NCI-H524 (cell line): ENCODE measurements at places on chromosomes 5 and 9.

DNA sequence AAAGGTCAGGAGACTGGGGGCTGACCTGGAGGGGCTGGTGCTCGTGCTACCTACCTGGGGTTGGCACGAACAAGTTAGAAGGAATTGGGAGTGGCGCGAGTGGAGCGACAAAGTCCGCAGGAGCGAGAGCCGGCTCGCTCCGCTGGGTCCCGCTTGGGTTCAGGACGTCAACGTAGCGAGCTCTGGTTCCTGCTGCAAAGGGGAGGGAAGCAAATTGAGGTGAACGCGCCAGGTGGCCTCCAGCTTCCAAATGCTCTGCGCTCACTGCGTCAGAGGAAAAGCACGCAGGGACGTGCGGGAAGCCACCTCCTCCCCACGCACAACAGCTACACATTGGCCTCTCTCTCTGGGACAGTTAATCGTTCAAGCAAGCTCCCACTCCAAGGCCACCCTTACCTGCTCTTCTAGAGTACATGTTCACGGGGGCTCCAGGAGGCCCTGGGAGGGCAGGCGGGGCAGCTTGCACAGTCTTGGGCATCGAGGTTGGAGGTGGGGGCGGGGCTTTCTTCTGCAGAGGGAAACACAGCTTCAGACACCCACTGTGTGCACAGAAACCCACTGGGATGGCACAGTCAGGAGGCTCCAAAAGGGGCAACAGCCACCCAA is 7.6 kb upstream of the INPP5E start:
- DNase-seq: no peak

- DNase-seq: no peak
Observed at GRCh38 chr5:82597437-82597836, 319.3 kb upstream of the RPS23 start.

DNA sequence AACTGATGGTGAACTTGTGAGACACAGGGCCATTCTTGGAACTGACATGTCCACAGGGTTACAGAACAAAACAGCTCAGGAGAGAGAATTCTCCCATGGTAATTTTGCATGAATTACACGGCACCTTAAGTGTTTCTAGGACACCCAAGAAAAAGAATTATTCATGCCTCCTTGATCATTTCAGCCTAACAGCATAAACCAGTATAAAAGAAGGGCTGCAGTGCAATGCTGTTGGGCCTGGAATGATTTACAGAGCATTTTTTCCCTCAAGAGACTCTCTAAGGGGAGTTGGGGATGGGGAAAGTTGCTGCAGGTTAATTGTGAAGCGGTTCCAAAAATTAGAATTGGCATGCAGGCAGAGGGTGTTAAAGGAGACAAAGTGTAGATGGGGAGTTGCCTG is 136.4 kb upstream of the FBXL7 start:
- no peak for DNase-seq

DNA sequence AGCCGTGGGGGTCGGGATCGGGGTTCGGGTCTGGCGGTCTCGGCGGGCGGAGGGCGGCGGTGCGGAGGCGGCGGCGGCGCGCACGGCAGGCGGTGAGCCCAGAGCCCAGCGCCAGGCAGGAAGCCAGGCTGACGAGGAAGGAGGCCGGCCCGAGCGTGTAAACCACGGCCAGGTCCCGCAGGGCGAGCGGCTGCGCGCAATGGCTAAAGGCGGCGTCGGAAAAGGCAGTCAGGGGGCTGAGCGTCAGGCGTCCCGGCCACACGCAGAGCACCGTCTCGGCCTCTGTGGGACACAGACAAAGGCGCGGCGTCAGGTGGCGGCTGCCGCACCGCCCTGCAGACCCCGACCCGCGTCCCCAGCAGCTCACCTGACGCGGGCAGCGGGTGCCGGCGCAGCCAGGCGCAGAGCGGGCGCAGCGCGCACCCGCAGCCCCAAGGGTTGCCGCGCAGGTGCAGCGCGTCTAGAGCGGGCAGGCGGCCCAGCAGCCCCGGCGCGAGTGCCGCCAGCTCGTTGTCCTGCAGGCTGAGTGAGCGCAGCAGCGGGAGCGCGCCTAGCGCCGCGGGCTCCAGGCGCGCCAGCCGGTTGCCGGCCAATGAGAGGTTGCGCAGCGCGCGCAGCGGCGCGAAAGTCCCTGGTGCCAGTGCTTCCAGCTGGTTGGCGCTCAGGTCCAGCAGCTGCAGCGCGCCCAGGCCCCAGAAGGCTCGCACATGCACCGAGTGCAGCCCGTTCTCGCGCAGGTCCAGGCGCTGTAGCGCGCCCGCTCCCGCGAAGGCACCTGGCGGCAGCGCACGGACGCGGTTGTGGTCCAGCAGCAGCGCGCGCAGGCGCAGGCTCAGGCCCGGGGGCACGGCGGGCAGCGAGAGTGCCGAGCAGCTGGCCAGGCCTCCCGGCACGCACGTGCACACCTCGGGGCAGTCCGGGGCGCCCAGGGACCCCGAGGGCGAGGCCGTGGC is 671 bp downstream of the LRRC26 start:
- DNase-seq: peak; percentile 92

- DNase-seq: no peak
Observed at GRCh38 chr5:118440496-118440895, 547.9 kb downstream of the DTWD2 start.

- no peak for DNase-seq
Observed at GRCh38 chr9:124699575-124699974, 71.5 kb downstream of the NR6A1 start.

- no peak for DNase-seq
Observed at GRCh38 chr5:33776151-33776660, 115.6 kb downstream of the ADAMTS12 start.

- no peak for DNase-seq
Observed at GRCh38 chr9:116605904-116606341, 81.2 kb upstream of the TRIM32 start.

DNA sequence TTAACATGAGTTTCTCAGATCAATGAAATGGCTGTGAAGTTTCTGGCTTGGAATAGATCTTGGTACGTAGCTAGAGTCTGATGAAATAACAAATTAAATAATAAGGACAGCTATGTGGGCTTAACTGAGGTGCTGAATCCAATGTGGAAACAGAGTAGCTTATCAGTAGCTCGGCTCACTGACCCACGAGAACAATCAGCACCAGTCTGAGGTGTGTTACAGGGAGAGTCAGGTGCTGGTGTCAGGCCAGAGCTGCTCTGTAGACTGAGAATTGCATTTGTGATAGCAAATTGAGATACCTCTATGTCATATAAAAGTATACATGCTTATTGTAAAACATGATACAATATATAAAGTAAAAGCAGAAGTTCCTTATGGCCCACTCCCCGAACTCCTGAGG is 21.2 kb upstream of the CCL28 start:
- no peak for DNase-seq

- no peak for DNase-seq
Observed at GRCh38 chr9:104769655-104770054, 5.7 kb downstream of the NIPSNAP3B start.

DNA sequence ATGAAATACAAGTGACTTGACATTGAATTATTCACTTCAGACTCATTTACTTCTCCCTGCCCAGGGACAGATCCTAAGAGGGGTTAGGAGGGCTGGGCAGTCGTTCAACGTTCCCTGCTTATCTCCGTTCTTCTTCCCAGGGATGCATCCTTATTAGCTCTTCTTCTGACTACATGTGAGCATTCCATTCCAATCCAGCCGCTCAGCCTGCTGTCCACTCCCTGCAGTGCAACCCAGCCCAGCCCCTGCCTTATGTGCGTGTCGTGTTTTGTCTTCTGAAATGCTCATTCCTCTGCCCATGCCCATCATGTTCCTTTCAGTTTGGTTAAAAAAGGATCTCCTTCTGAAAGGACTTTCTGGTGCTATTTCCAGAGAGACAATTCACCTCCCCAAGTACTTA is 64.7 kb upstream of the PALM2AKAP2 start:
- no peak for DNase-seq

- DNase-seq: no peak
Observed at GRCh38 chr5:58961631-58962280, 378.9 kb downstream of the RAB3C start.

DNA sequence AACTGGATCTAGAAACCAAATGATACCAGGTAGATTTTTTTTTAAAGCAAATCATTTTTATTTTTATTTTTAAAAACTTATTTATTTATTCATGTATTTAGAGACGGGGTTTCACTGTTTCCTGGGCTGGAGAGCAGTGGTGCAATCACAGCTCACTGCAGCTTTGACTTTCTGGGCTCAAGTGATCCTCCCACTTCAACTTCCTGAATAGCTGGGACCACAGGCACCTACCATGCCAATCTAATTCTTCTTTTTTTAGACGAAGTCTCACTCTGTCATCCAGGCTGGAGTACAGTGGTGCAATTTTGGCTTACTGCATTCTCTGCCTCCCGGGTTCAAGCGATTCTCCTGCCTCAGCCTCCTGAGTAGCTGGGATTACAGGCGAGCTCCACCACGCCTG is 41.3 kb upstream of the CDK20 start:
- no peak for DNase-seq

GRCh38 chr5:150065886-150066285 is 20.5 kb downstream of the CSF1R start:
- DNase-seq: no peak

GRCh38 chr9:89165341-89165740 is 13.3 kb downstream of the SHC3 start:
- no peak for DNase-seq

- no peak for DNase-seq
Observed at GRCh38 chr5:82676661-82677060, 398.5 kb upstream of the RPS23 start.

DNA sequence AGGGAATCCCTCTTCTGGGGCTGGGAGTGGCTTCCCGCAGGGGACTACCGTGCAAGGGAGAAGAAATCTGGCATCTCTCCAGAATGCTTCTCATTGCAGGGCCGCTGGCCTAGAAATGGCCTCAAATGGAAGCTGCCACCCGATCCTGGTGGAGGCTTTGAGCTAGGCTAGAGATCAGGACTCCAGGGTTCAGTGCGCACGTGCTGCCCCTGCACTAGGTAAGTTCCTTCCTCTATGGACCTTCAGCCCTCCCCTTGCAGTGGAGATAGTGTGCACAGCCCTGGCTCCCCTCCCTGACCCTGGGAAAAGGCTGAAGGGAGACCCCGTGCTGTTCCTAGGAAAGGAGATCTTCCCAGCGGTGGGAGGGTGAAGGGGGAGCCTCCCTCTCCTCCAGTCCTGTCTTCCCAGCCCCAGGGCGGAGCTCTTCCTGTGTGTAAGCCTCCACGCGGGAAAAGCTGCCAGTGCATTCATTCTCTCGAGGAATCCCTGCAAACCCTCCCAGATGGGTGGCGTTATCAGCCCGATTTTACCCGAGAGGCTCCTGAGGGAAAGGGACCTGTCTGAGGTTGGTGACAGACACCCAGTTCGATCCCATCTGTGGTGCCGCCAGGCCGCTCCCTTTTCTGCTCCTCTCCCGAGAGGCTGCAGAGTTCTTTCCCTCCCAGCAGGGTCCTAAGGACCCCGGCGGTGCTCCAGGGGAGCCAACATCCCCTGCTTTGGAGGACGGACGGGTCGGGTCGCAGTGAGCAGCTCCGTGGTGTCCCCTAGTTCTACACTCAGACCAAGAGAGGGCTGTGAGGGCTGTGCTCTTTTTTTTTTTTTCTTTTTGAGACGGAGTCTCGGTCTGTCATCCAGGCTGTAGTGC is 1.4 kb upstream of the CERCAM start:
- DNase-seq: peak; percentile 61

GRCh38 chr9:134988706-134989105 is 71.0 kb upstream of the FCN1 start:
- no peak for DNase-seq
